ENCODE measurements at places on chromosomes 16 and 17.

DNA sequence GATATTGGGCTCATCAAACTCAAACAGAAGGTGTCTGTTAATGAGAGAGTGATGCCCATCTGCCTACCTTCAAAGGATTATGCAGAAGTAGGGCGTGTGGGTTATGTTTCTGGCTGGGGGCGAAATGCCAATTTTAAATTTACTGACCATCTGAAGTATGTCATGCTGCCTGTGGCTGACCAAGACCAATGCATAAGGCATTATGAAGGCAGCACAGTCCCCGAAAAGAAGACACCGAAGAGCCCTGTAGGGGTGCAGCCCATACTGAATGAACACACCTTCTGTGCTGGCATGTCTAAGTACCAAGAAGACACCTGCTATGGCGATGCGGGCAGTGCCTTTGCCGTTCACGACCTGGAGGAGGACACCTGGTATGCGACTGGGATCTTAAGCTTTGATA, 2.6 kb upstream of the HPR start:
- no peak for DNase-seq

GRCh38 chr16:23506606-23506994, 3.7 kb downstream of the GGA2 start:
- no peak for DNase-seq

DNA sequence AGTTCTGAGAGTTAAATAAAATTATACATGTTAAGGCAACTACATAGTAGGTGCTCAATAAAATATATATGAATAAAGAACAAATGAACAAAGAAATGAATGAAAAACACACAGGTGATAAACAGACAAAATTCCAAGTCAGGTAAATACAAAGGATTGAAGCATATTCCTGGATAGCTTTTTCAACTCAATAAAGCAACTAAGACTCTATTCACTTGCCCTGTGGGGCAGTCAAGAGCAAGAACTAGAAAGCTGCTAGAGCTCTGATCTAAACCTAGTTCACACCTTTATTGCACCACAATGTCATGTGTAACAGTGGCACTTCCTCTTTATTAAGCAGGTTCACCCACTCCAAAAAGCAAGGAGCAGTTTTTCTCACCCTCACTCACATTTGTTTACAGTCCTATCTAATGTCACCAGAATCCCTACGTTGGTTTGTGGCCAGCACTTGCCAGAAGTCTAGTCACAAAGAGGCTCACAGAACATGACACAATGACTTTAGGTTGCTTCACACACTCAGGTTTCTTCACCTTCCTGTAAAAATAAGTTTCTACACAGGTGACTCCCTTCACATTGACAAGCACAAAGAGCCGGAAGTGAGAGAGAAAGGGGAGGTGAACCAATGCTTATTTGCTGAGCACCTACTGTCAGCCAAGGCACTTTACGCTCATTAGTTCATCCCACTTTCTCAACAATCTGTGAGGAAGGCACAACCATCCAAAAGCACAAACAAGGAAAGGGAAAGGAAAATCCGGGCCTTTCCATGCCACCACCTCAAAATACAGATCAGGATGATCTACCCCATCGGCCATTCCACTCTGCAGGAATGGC, 70.8 kb downstream of the XPO6 start:
- DNase-seq, result no peak

GRCh38 chr16:69322343-69322742, 8.0 kb downstream of the PDF start:
- no peak for DNase-seq

GRCh38 chr17:12081720-12082119, 61.0 kb downstream of the MAP2K4 start:
- DNase-seq, result no peak

- no peak for DNase-seq
Measured at GRCh38 chr17:45848868-45849535, 4.3 kb downstream of the SPPL2C start.

DNA sequence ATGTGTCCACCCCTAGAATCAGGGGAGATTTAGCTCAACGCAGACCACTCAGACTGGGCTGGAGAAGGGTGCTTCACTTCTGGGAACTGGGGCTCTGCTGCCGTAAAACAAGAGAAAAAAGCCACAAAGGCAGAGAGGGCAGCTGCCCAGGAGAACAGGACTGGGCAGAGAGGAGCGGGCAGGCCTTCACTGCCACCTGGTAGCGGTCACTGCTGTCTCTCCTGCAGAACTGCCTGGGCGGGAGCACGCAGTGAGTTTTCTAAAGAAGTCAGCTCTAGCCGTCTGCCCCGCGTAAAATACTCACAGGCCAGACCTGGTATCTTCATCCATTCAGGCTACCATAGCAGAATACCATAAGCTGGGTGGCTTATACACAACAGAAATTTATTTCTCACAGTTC, 103.8 kb downstream of the AMFR start:
- no peak for DNase-seq

- DNase-seq, result no peak
Measured at GRCh38 chr16:86668136-86668910, 90.0 kb downstream of the FOXL1 start.

DNA sequence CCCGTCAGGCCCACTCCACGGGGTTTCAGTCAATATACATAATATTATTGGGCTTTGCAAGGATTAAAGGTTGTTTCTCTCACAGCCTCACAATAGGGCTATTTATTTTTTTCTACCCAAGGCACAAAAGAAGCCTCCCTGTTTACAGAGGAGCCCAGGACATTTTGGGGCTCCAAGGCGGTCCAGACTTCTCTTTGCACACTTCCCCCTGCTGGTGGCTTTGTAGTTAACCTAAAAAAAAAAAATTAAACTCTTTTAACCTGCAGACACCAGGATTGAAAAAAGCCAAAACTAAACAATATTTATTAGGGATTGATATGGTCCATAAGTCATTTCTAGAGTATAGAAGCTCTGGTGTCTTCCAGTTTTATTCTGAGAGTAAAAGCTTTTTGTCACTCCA, 169.7 kb upstream of the ZFHX3 start:
- DNase-seq, result no peak

DNA sequence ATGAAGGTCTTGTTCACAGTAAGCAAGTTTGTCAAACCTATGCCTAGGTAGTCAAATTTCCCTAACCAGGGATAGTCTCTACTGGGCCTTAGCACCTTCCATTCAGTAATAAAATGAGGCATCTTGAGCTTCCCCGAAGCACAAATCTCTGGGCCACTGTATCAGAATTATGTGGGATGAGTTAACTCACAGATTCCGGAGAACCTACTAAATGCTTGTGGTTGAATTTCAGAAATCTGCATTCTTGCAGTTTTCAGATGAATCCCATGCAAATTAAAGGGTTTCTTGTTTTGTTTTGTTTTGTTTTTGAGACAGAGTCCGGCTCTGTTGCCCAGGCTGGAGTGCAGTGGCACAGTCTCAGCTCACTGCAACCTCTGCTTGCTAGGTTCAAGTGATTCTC, 478.8 kb upstream of the HSBP1 start:
- no peak for DNase-seq

DNA sequence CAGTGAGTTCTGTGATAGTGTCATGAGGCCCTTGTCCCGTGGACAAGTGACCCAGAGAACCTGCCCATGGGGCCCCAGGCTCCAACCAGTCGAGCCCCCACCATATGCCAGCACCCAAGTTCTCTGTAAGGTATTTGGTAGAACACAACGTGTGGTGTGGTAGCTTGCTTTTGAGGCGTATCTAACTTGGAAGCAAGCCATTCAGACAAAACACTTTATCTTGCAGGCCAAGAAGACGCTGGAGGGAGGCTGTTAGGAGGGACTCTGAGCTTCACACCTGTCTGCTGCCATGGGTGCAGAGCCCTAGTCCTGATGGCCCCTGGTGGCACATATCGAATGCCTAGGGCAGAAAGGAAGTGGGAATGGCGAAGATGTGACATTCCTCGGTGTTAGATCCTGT, 1.6 kb downstream of the NDUFAF8 start:
- no peak for DNase-seq

DNA sequence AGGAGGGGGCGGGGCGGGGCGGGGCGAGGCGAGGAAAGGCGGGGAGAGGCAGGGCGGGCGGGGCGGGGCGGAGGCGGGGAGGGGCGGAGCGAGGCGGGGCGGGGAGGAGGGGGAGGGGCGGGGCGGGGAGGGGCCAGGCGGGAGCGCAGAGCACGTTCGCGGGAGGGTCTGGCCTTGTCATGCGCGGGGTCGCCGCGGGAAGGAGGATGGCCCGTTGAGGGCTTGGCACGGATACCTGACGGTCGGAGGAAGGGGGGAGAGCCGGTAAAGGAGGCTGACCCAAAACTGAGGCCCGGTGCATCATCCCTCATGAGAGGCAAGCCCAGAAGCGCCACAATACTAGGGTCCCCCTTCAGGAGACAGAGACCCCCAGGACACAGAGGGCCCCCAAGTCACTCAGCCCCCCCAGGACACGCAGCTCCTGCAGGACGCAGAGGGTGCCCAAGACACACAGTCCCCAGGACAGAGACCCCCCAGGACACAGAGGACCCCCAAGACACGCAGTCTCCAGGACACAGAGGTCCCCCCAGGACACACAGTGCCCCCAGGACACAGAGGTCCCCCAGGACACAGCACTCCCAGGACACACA, 593 bp upstream of the WDR45B start:
- no peak for DNase-seq

Measured in stimulated activated CD4-positive, alpha-beta T cell treated with anti-CD3 and anti-CD28 coated beads, TNF-alpha, amount 100 ng/mL, for 1 hour (primary cell).